ENCODE measurements at places on chromosomes 1 and 21. TPM values are rescaled to one million over a fixed set of nuclear protein-coding genes. Genes with fewer than 3 reads are reported as not detected.
A peak's percentile ranks its signal among the peaks of the same experiment; 100 is the strongest.

SLC2A5 gene
- 0.90 TPM for total RNA-seq

AADACL4 gene
- not detected for total RNA-seq

VWA5B1 gene
- total RNA-seq, result not detected

TAS1R1 gene
- total RNA-seq, result not detected

FCRL1 gene
- total RNA-seq, result not detected

DNA sequence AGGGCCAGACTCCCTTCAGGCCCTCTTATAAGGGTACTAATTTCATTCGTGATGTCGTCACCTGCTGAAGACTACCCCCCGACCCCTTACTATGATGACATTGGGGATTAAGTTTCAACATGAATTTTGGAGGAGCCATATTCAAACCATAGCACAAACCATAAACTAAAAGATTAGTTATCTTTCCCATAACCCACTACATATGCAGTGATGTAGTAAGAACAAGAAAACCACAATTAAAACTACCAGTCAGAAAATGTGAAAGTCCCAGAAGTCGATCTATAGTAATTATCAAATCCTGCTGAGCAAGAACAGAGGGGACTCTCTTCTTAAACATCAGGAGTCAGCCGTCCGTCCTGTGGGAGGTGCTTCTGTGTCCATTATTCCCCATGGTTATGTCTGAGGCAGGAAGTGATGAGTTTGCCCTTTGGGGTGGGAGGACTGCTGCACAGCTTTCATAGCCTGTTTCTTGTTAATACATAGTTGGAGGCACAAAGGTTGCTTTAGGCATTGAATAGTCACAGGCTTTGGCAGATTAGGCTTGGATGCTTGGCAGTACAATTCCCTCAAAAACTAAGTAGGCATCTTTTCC lies 35.9 kb upstream of the PTGFRN start:
- no peak for DNase-seq

DNA sequence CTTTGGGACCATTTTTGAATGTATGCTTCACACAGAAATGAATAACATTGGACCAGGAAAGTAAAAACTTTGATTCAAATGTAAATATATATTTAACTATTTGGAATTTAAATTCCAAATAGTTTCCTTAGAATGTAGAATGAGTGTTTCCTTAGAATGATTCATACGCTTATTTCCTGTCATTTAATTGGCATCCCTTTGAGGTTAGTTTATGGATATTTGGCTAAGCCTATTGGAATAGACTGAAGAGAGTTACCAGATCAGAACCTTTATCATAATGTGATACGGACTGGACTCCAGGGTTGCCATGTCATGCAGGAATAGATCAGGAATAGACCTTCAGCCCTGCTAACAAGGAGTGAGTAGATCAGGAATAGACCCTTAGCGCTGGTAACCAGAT lies 133.1 kb downstream of the TNNI3K start:
- no peak for DNase-seq

GRCh38 chr1:154856049-154856448 lies 14.0 kb downstream of the KCNN3 start:
- no peak for DNase-seq

DNA sequence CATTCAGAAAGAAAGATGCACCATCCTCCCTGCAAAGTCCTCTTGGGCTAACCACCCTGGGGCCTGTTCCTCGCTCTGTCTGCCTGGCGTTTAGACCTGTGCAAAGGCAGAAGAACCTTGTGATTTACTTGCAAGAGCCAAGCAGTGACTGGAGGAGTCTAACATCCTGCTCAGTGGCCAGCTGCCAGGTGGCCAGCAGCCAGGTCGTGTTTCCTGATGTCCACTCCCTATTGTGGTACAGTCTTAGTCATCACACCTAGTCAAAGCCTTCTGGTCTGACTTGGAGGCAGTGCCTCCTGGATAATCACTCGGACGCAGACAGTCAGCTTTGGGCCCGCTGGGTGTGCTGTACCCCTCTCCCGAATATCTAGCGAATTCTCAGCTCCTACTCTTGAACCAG lies 118.1 kb downstream of the PGBD5 start:
- DNase-seq, result peak; percentile 88

GRCh38 chr1:77421504-77422233 lies 139.8 kb downstream of the AK5 start:
- DNase-seq, result no peak

All from fibroblast of the aortic adventitia (primary cell).